ENCODE measurements at places on chromosomes 11 and 22.
A peak's percentile ranks its signal among the peaks of the same experiment; 100 is the strongest.

DNA sequence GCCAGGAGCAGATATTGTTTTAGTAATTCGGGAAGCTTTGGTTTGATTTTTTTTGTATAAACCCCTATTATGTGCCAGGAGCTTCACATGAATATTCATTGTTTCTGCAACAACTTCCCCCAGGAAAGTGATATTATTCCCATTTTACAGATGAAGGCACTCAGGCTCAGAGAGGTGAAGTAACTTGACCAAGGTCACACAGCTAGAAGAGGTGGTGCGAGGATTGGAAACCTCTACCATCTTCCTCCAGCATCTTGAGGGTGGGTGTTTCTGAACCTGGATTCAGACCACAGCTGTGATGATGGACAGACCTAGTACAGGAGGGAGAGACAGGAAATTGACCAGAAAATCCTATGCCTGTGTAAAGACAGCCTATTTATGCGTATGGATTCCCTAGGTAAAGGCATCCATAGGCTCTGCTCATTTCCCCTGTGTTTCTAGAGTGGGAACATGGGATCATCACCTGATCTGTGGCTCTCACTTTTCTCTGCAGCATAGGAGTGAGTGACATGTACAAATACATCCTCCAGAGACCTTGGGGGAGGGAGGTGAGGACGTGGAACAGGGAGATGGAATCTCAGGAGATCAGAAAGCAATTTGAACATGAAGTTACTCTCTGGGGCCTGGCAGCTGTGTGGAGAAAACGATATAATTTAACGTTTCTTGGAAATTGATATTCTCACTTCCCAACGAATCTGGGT, 81.4 kb downstream of the TSPAN18 start:
- DNase-seq, result no peak
- H3K4me3 ChIP-seq, result no peak overlapping the region
- no peaks in the 10 kb centered on the region for H3K36me3 ChIP-seq
- H3K4me1 ChIP-seq, result peaks cover 44% of the 10 kb centered on the region
- no peak overlapping the region for H3K27ac ChIP-seq

DNA sequence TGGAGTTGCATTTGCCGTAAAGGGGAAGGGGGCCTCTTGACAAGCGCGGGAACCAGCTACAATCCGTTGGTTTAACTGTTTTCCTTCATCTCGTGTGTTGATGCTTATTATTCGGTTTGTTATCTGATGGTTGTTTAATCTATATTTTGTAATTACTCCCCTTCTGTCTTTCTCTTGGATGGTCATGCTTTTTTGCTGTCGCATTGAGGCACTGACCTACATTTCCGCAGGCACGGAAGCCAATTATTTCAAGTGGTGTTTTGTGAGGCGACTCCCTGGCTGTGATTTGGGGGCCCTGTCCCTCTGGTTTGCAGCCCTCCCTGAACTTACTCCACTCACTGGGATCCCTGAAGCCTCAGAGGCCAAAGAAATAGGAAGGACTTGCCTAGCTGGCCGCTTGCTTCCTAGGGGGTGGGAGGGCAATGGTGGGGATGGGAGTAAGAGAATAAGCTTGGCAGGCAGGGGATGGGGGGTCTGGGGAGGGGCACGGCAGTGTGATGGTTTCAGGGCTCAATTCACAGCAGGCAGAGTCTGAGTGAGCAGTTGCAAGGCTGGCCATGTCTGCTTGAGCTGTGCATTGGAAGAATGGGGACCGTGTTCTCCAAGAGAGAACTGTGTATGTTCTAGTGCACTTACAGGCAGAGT, 165.8 kb upstream of the B3GAT1 start:
- H3K27me3 ChIP-seq, result no peaks in the 10 kb centered on the region
- DNase-seq, result no peak
- H3K4me1 ChIP-seq, result peaks cover 8% of the 10 kb centered on the region
- H3K27ac ChIP-seq, result no peak overlapping the region

- peaks cover 3% of the 10 kb centered on the region for H3K4me1 ChIP-seq
- H3K27ac ChIP-seq, result no peak overlapping the region
- no peaks in the 10 kb centered on the region for H3K36me3 ChIP-seq
- no peak overlapping the region for H3K4me3 ChIP-seq
These were observed 943.9 kb downstream of the OPCML start for GRCh38 chr11:132588366-132588765.

- H3K4me1 ChIP-seq, result peaks cover 10% of the 10 kb centered on the region
- H3K27me3 ChIP-seq, result no peaks in the 10 kb centered on the region
These were observed 113.1 kb upstream of the BLID start for GRCh38 chr11:122229078-122229477.

DNA sequence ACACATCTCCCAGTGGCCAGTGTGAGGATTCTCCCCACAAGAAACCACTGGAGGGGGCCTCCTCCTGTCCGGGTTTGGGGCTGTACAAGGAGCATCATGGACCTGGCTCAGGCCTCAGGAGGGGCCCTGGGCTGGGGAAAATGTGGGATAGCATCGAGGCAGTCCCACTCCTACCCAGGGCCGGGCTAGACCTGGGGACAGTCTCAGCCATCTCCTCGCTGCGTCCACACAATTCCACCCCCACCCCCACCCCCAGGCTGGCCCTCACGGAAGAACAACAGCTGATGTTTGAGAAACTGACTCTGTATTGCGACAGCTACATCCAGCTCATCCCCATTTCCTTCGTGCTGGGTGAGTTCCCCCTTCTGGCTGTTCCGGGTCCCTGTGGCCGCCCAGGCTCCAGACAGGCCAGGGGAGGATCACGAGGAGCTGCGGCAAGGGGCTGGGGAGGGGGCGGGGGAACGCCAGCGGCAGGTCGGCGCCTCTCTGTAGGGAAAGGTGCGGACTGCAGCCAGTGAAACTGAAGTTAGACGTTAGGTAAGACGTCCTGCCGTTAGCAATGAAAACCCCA, 4.8 kb downstream of the BEST1 start:
- H3K27me3 ChIP-seq, result no peaks in the 10 kb centered on the region
- H3K36me3 ChIP-seq, result no peaks in the 10 kb centered on the region
- H3K27ac ChIP-seq, result peak overlapping the region; percentile 49
- H3K4me3 ChIP-seq, result no peak overlapping the region

Data from thyroid gland (tissue), 4 donors.